ENCODE measurements at places on chromosomes 4 and X.
A peak's percentile ranks its signal among the peaks of the same experiment; 100 is the strongest.

DNA sequence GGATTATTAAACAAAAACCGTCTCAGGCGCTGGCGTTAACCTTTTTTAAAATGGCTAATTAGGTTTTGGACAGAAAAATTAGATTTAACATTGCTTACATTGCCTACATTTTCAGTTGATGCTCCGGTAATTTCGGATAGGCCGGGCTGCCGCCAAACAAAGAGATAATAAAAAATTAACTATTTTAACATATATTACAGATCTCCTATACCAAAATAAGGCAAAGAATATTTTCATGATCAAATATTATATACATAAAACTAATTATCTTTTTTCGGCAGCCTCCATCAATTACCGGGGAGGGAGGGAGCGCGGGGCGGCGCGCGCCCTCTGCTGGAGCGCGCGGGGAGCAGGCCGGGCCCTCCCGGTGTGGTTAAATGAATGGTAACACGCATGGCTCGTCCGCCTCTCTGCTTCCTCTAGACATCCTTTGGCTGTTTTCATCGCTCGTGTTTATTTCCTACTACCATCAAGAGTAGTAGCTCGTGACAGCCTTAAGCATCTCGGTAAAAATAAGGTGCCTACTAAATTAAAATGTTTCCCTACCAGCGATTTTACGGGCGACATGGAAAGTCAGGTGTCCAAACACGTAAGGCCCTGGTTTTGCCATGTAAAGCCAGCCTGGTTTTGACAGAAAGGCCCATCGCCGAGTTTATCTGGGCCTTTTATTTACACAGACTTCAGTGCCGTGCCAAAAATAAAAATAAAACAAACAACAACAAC is 52.4 kb upstream of the TMEM33 start:
- DNase-seq: no peak

- no peak for DNase-seq
Measured at GRCh38 chrX:107836958-107837357, 11.3 kb downstream of the MID2 start.

DNA sequence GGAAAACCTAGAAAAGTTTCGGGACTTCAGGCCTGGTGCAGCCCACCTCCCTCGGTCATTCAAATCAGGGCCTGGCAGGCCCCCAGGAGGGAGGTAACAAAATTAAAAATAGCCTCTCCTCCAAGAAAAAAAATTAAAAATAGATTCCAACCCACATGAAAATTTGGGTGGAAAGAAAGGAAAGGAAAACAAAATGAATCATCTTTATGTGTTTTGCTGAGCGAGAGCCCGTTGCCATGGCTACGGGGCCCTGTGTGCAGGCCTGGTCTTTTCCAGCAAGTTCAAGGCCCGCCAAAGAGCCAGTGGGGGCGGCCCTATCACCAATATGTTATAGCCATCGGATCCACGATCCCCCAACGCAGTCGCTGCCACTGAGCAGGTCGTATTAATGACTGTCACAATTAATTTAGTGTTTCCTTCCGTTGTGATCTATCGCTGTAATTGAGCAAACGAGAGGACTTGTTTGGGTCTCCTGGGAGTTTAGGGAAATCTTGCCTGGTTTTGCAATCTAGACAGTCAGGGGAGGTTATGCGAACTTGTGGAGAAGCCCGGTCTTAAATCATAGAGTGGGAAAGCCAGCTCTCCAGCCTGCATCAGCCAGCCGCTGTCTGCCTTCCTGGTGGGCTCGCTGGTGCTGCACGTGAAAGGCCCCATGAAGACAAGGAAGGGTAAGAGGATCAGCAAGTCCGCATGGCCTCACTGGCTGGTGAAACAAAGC is 452.4 kb downstream of the BCOR start:
- DNase-seq: peak; percentile 71

GRCh38 chr4:123312951-123313592 is 83.5 kb upstream of the SPRY1 start:
- no peak for DNase-seq

- DNase-seq: no peak
Measured at GRCh38 chrX:1138476-1139184, 73.8 kb downstream of the CRLF2 start.

- DNase-seq: no peak
Measured at GRCh38 chr4:68430337-68430736, 16.9 kb upstream of the TMPRSS11E start.

DNA sequence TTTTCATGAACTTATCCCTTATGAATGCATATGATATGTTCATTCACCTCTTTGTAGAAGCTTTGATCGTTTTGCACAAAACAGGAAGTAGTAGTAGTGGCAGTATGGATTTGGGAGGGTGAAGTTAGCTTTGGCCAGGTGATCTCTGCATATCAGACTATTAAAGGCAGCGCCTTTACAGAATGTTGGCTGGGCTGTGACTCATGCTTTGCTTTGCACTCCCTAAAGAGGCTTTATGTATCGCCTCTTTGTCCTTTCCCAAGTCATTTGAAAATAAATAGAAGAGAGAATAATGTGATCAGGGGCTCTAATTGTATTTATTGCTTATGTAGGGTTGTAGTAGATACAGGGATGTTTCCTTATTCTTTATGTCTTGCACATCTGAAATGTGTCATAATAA is 50.4 kb downstream of the SHROOM3 start:
- DNase-seq: no peak

DNA sequence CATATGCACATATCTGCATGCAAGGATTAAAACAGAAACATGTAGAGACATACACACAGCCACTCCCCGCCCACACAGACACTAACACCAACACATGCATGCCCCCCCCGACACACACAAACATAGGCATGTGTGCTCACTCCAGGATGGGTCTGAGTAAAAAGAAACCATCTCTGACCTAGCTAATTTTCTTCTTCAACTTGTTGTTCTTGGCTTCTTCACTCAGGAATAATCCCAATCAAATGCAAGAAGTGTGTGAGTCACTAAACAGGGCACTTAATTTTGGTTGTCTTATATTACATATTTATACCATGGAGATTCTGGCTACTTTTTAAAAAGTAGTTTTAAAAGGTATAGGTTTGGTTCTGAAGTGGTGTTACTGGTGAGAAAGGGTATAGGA is 28.3 kb downstream of the ENOX2 start:
- DNase-seq: no peak

DNA sequence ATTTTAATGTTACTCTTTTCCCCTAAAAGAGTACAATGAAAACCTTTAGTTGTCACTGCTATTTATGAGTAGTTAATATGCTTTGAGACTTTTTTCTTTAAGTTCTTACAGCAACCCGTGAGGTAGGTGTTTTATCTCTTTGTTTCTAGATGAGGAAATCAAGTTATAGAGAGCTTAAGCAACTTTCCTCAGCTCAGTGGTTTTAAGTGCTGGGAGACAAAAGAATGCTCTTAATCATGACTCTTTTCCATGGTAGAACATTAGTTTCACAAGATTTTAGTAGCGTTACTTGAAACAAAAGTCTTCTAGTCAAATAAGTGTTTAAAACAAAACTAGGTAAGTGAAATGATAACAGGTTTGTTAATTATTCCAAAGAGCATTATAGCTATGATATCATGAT is 354.7 kb upstream of the PITX2 start:
- DNase-seq: no peak

DNA sequence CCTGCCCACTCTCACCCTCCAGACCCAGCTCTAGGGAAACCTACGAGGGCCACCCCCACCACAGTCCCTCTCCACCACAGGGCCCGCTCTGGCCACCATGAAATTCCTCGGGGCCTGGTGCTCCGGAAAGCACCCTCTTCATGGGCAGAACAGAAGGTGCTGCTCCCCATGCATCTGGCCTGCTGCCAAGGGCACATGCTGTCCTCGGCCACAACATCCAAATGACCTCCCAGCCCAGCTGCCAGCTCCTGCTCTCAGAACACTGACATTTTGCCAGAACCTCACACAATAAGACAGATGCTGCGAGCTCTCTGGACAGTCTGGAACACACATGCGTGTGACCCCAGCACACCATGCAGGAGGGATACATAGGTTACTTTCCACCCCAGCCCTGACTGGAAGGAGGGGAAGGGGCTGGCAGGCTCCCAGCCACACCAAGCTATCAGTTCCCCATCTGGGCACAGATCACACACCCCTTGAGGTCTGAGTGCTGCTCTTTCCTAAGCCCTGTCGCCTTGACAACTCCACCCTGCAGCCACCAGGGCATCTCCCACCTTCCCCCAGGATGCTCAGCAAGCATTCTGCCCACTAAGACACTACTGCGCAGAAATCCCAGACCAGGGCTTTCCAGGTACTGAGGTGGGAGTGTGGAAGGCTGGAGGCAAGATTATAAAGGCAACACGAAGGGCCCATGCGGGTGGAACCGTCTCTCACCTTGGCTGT is 5.8 kb downstream of the CCNQ start:
- no peak for DNase-seq

DNA sequence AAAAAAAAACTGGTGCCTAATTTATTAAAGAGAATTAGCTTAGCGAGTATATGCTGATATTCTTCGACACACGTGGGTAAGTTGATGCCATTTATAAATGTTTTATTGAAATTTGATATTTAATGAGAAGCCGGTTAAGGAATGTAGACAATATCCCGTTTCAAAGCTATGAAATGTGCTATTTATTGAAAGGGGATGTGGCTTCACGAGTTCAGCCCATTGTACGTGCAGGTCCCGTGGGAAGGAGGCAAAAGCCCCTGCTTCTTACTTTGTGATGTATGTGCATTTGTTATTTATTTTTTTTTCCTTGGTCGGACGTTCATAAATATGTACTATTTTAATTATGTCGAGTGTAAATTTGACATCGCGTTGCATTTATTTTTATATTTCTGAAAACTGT is 20.2 kb downstream of the SHOX start:
- no peak for DNase-seq

- DNase-seq: no peak
Measured at GRCh38 chrX:46739736-46740135, 19.2 kb downstream of the SLC9A7 start.

GRCh38 chr4:108931926-108932325 is 169.1 kb upstream of the ETNPPL start:
- DNase-seq: no peak

DNA sequence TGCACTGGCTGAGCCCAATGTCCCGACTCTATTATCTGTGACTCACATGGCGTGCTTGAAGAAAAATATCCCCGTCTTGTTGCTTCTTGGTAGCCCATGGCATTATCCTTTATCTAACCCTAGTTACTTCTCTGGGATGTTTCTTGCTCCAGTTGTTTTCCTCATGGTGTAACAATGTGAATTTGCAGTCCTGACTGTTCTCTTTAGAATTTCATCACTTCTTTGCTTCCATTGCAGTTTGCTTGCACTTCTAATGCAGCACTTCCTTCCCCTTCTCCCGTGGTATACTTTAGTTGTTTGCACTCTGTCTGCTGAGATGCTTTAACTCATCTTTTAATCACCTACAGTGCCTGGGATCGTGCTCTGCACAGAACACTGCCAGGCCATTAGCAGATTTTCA is 126.9 kb downstream of the MAML3 start:
- no peak for DNase-seq

DNA sequence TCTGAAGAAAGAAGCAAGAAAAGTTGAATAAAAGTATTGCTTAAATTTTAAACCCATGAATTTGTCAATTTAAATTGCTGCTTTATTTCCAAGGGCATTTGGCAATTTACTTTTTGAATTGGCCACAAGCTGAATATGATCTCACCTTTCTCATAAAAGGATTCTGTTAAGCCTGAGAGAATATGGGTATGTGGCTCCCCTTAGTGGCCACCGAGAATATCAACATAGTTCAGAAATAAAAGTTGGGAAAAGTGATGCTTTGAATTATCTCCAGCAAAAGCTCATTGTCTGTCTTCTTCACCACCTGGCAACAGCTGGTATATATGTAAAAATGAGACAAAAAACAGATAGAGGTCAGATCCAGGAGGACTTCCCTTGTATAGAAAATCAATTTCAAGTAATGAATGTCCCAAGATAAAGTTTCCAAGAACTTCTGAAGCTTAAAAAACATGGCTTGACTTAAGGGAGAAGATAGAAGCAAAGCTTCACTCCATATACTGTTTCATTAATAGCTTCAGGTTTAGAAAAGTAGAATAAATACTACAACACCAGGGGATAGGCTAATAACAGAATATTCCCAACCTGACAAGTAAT is 290.7 kb upstream of the FAM241A start:
- DNase-seq: peak; percentile 4

DNA sequence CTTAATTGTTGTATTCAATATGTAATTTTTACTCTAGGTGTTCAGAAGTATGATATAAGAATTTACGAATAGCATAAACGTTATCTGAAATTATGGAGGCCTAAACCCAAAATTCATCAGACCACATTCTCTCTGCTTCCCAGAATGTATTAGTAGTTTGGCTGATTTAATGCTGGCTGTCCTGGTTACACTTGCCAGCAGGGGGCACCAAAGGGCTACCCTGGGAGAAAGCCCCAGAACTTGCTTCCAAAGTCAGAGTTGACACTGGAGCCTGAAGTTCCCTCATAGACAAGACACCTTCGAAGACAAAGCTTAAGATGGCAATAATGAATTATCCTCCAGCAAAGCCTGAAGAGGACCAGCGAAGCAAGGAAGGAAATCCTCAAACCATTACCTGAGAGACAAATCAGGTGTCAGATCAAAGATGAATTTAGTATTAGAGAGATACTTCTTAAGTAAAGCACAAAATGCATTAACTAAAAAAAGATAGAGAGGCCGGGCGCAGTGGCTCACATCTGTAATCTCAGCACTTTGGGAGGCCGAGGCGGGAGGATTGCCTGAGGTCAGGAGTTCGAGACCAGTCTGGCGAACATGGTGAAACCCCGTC is 11.3 kb upstream of the ANOS1 start:
- no peak for DNase-seq

DNA sequence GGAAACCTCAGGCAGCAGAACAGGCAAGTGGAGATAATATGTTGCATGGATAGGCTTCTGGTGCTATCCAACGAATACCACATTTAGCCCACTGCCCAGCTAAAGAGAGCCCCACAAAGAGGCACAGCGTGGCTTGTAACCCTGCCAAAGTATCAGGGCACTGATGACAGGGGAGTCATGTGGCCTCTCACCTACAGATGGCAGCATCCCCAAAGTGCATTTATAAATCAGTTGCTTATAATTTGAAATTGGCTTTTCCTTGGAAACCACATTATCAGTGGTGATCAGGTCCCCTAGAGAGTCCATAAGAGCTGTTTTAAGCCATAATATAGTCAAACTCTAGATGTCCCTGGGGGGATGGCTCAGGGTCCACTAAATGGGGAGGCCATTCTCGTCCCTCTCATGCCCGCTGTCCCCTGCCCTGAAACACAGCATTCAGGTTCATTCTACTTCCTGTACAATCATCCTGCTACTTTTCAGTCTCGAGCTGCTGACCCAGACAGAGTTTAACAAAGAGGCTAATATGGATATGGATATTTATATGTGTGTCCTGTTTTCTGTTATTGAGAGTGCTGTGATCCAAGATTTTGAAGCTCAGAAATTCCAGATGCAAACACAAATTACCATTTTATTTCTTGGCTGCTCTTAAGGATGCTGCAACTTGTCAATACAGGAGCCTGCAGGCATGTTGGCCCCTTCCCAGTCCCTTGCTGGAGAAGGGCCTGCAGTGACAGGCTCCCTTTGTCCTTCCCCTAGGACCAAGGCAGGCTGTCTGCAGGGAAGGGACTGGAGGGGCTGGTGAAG is 28.5 kb downstream of the SRPX start:
- DNase-seq: no peak

GRCh38 chr4:86834901-86835300 is 14.3 kb downstream of the SLC10A6 start:
- no peak for DNase-seq
